ENCODE measurements at places on chromosomes 7 and 10.
A peak's percentile ranks its signal among the peaks of the same experiment; 100 is the strongest.

DNA sequence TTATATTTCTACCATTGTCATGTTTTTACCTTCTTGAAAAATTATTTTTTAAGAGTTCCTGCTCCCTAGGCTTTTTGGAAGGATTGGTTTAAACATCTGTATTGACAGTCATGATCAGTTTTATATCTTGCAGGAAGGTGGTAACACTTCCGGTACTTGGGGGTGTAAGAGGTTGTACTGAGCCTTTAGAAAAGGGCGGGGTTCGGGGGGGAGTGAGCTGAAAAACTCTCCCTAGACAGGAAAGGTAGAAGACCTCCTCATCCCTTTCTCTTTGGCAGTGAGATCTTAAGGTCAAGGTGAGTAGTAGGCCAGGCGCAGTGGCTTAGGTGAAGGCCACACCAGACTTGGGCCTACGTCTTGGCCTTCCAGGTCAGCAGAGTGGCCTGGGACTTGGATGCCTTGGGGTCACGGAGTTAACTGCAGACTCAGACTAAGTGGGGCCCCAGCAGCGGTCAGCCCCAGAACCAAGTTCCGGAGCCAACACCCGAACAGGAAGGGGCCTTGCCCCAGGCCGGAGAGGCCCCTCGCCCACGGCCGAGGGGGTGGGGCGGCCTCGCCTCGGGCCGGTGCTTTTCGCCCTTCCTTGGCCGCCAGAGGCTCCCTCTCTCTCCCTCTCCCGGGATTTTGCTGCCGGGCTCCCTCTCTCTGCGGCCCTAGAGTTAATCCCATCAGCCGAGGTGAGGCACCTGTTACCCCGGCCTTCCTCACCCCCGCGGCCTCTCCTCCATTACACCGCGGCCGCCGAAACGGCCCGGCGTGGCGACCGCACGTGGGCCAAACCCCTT lies at the start of gene PPP1R9A:
Gene PPP1R9A (plus strand): TSS at position 569 of the 785 bp plus-strand sequence. CDS start 2,520 bp downstream, outside the sequence.
- peak; percentile 78 for DNase-seq

- no peak for DNase-seq
Measured at GRCh38 chr10:55782181-55782580, 578.9 kb downstream of the ZWINT start.

- no peak for DNase-seq
Measured at GRCh38 chr7:155227004-155227787, 70.5 kb upstream of the INSIG1 start.

DNA sequence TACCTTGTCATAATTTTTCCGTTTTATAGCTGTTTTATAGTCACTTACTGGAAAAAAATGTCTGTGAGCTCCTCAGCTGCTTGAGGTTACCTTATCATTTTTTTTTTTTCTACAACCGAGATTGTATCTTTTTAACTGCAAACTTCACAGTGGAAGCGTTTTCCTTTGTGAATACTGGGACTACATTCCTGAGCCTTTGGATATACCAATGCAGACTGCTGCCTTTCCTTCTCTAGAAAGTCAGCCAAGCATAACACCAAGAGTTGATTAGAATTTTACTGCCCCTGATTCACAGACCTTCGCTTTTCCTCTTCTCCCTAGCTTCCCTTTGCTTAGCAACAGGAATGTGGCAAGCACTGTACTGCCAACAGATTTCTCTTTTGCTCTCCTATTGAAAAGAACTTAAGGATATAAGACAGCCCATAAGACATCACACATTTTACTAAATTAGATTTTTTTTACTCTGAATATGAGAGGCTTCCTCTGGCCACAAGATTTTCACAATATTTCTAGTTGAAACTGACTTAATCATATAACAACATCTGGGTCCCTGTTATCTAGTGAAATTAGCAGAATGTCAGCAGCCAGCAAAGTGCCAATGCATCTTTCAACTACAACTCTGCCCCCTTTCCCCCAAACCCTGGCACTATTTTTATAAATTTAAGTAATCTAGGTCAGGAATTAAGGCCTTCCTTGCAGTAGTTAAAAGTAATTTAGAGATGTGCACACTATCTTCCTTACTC lies 170.6 kb downstream of the PRKG1 start:
- no peak for DNase-seq

DNA sequence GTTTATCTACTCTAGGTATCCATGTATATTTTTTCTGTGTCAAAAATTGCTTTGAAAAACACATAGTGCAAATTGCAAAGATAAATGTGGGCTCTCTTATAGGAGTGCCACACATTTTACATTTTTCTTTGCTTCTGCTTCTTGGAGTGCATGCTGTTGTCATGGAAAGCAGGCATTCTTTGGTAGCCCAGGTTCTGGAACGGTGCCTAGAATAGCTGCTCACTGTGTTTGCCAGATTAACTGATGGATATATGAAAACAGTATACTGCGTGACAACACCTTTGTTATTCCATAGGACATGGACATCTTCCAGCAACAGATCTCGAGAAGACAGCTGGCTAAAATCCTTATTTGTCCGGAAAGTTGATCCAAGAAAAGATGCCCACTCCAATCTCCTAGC lies 13.4 kb downstream of the NIPSNAP2 start:
- DNase-seq = no peak

DNA sequence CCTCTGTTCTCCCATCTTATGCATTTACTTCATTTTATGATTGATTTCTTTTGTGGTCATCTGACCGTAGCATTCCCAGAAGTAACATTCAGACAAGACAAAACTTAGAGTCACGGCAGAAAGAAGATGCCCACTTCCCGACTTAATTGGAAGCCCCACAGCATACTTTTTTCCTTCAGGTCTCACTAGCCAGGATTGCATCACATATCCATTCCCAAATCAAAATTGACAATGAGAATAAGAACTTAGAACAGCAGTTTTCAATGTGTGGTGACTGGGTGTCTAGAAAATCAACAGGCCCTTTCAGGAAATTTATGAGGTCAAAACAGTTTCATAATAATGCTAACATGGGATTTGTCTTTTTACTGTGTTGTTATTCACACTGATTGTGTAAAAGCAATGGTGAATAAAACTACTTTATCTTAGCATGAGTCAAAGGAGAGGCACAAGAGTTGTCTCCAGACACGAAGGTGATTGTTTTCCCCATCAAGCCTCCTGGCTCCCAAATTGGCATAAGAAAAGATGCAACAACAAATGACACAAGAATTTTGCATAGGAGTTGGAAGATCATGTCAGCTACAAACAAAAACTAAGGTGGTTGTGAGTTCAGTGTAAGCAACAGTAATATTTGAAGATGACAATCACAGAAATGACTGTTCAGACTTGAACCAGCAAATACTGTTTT lies 493.9 kb downstream of the HTR7 start:
- DNase-seq = no peak

- DNase-seq = peak; percentile 39
Measured at GRCh38 chr7:151520419-151521261, 945 bp upstream of the RHEB start.

DNA sequence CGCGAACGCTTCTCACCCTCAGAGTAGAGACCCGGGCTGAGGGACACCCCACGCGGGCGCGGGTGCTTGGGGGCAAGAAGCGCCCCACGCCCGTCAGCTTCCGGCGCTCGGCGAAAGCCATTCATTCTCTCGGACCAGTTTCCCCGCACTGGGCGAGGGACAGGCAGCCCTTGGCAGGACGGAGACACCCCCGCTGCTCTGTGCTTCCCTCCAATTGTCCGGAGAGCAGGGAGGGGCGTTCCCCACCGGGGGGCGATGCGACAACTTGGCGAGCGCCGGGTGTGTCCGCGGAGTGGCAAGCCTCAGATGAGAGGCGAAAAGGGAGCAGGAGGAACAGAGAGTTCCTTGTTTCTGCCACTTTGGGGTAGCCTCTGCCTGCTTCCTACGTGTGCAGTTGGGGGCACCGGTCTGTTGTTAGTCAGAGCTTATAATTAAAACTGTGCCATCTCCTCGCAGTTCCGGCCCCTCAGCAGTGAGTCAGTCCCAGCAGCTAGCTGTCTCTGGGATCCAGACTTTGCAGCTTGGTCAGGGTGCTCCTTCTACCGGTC lies 1.7 kb downstream of the GPR158 start:
- peak; percentile 66 for DNase-seq

DNA sequence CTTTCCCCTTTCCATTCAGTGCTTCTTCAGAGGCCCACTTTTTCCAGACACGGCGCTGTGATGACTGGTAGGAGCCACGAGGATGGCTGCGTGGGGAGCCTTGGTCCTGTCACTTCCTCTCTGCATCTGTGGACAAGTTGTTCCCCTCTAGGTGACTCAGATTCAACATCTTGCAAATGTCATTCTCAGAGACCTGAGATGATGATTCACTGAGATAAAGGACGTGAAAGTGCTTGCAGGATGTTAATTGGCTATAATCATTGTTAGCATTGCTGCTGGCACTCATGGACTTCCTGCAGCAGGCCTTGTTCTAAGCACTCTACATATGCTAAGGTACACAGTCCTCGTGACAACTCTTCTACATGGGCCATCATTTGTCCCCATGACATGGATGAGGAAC lies 489.8 kb upstream of the ZMIZ1 start:
- no peak for DNase-seq

DNA sequence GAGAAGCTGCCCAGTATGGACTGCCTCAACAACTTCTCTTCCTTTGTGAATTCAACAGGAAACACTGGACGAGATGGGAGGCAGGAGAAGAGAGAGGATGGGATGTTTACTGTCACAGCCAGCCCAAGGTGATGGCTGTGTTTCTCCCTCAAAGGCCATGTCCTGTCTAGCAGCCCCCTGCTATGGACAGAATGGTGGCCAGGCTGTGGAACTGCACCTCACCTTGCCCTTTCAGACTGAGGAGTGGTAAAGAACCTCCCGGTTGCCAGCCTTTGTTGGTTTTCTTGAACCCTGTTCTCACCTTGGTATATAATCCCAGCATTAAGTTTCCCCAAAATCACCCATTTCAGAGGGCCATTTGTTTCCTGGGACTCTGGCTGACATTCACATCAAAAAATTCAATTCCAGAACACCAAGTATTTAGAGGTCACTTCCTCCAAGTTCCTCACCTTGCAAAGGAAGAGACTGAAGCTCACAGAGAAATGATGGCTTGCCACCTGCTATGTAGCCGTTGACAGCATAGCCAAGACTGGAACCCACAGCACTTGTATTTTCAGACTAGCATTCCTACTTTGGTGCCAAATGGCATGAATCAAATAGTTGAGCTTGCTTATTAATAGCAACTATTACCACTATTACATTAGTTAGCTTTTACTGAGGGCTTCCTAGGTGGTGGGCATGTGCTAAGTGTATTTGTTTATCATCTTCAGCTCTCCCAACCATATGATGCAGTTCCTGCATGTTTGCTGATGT lies 224.0 kb upstream of the GRB10 start:
- DNase-seq = no peak

DNA sequence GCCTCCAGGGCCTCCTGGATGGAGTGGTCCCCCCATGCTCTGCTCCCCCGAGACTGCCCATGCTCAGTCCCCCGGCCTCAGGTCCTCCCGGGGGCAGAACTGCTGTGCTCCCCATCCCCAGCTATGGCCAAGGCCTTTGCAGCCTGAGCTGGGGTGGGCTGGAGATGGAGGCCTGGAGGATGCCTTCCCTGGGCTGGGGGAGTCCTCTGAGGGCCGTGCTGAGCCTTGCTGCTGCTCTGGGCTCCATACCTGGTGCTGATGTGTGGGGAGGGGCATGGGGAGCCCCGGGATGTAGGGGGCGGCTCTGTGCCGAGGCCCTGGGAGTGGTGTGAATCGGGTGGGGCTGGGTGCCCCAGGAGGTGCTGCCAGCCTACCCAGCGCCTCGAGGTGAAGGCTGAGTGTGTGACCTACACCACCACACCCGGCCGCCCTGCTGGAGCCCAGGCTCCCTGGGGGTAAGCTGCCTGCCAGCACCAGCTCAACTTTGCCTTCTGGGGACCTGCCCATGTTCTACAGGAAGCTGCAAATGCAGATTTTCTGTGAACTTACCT lies 109.5 kb downstream of the UNCX start:
- DNase-seq = no peak

DNA sequence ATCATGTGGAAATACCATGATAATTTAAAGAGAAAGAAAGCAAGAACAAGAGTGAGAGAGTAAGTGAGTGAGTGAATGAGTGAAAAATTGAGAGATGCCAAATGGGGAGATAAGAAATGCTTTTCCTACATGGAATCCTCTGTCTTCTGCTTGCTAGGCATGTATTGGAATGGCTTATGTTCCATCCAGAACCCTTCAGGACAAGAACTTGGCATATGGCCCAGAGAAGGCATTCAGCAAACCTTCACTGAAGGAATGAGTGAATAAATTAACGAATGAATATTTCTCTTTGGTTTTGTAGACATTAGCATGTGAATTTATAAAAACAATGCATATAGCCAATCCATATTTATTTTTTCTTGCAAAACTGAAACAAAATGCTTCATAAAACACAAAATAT lies 162.2 kb downstream of the LRRTM3 start:
- no peak for DNase-seq

DNA sequence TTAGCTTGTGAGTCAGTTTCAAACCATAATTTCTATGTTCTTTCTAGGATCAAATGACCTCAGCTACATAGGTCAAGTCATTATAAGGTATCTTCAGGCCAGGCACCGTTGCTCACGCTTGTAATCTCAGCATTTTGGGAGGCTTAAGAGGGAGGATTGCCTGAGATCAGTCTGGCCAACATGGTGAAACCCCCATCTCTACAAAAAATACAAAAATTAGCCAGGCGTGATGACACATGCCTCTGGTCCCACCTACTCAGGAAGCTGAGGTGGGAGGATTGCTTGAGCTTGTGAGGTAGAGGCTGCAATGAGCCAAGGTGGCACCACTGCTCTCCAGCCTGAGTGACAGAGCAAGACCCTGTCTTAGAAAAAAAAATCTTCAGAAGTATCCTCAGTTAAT lies 362.3 kb downstream of the GATA3 start:
- no peak for DNase-seq

- peak; percentile 91 for DNase-seq
Measured at GRCh38 chr7:103446049-103446520, at the start of gene SLC26A5. TSS of gene SLC26A5 (minus strand) at chr7:103446207. CDS start at chr7:103421514, 24,693 bp downstream.

GRCh38 chr7:43869867-43870240 lies 537 bp upstream of the MRPS24 start:
- DNase-seq = no peak

DNA sequence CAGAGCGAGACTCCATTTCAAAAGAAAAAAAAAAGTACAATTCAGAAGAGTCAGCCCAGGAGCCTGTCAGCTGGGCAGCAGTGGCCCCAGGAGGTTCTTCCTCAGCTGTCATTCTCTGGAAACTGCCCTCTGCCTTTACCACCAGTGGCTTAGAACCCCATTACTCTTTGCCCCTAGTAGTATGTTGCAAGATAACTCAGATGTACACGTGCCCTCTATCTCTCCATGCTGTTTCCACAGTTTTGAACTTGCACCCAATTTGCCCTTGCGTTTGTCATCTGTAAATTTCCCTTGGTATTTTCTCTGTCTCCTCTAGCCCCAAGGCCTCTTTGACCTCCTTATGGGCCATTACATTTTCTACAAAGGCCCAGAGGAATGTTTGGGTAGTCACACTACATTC lies 56.7 kb upstream of the PRKAR2B start:
- no peak for DNase-seq

- DNase-seq = no peak
Measured at GRCh38 chr7:74176555-74176954, 2.4 kb downstream of the EIF4H start.

- no peak for DNase-seq
Measured at GRCh38 chr10:78332657-78333056, 299.0 kb downstream of the RPS24 start.

- no peak for DNase-seq
Measured at GRCh38 chr10:108452533-108452932, 1288.0 kb upstream of the SORCS1 start.

Data from NCI-H526 (cell line).